ENCODE measurements at places on chromosomes 6 and 20. TPM values are rescaled to one million over a fixed set of nuclear protein-coding genes. Genes with fewer than 3 reads are reported as not detected.

The ABHD16B gene
- not detected for polyA plus RNA-seq

The HLA-DRA gene
- 25.9 TPM for polyA plus RNA-seq

DNA sequence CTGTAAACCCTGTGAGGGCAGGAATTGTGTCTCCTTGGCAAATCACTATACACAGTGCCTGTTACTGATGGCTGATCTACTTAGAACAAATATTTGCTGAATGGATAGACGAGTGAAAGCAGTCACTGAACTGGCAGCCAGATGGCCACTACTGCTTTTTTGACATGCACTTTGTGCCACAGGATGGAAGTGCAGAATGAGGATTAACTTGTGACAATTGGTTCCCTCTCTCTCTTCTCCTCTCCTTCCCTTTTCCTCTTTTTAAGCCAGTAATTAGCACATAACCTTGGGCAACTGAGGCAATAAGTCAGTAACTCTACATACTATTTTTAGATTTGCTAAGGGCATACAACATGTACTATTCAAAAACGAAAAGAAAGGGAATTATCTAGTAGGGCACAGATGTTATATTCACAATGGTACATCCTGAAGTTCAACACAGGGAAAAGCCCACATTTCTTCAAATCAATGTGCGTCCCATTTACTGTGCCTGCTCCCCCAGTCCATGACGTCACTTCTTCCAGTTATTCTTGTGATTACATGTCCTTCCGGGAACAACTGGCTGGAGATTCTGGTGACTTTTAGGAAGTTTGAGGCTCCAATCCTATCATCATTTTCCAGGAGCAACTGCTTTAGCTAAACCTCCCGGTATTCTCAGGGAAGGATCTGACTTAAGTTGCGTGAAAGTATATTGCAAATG lies 17.0 kb upstream of the RPS6KA2 start:
- DNase-seq: no peak

DNA sequence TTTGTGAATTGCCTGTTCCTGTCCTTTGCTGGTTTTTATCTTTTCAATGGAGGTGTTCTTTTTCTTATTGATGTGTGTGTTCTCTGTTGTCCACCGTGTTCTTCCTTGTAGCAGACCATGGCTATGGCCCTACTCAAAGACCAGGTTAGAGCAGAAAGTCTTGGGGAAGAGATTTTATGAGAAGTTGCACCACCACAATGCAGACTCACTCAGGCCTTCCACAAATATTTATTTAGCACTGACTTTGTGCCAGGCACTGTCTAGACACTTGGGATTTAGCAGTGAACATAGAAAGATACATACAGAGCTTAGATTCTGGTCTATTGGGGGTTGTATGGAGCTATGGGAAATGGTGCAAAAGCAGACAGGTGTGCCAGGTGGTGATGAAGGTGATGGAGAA lies 98.8 kb downstream of the DTD1 start:
- no peak for DNase-seq

All from muscle of back (tissue), 13 donors.